Neuronal stem cell (in vitro differentiated cells): ENCODE measurements at places on chromosomes 2 and 18.

GRCh38 chr18:21389283-21389682, 147.3 kb downstream of the GREB1L start:
- DNase-seq = no peak

- DNase-seq = no peak
Observed at GRCh38 chr2:160278879-160279177, 78.8 kb upstream of the ITGB6 start.

GRCh38 chr2:85601771-85602475, 575 bp downstream of the TMEM150A start:
- DNase-seq = no peak

DNA sequence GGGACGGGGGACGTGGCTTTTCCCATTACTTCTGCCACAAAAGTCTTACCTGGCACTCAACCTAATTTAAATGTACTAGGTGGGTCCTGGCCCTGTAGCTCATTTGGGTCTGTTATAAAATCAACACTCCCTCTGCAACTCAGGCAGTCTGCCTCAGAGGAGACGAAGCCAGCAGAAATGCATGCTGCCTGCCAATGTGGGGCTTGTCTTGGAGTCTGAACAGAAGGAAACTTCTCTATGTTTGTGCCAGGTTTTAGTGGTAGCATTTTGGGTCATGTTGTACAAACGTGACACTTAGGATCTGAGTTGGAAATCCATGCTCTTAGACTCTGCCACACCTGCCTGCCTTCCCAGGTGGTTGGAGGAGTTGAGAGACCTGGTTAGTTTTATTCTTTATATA, 292.5 kb upstream of the FAM98A start:
- DNase-seq = no peak

GRCh38 chr2:30445266-30445821, 1.7 kb upstream of the LCLAT1 start:
- DNase-seq = no peak

DNA sequence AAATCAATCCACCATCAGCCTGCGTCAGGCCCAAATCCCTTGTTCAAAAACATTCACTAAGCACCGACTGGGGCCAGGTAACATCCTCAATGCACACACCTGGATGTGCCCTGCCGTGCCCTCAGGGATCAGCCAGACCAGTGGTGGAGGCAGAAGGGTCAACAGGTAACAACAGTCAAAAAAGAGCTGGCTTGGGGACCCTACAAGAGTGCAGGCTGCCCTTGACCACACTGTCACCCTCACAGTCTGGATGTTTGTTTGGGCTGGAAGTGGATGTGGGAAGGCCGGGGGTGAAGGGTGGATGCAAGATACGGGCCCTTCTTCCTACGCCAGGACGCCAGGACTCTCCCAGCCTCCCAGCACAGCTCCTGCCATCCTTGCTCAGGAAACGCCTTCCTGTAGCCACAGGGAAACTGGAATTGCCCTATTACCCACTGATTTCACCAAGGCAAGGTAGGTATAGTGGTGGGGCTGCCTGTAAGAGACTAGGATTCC, 2.7 kb downstream of the BIN1 start:
- DNase-seq = no peak

GRCh38 chr2:128317181-128317898, 1.3 kb downstream of the HS6ST1 start:
- no peak for DNase-seq

DNA sequence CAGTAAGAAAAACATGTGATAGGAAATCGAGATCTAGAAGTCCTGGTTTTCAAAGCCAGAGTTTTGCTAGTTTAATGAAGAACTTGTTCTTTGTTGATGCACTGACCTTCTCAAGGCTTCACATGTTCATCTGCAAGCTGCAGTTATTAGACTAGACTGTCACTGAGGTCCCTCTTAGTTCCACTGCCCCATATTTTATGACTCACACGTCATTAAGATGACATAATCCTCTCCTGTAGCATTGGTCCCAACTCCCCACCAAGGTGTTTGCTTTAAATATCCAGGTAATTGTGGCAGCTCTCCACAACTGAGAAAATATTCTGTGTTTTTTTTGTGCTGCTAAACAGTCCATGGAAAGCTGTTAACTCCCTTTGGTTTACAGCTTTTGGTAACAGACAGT, 149.7 kb downstream of the MREG start:
- DNase-seq = no peak

DNA sequence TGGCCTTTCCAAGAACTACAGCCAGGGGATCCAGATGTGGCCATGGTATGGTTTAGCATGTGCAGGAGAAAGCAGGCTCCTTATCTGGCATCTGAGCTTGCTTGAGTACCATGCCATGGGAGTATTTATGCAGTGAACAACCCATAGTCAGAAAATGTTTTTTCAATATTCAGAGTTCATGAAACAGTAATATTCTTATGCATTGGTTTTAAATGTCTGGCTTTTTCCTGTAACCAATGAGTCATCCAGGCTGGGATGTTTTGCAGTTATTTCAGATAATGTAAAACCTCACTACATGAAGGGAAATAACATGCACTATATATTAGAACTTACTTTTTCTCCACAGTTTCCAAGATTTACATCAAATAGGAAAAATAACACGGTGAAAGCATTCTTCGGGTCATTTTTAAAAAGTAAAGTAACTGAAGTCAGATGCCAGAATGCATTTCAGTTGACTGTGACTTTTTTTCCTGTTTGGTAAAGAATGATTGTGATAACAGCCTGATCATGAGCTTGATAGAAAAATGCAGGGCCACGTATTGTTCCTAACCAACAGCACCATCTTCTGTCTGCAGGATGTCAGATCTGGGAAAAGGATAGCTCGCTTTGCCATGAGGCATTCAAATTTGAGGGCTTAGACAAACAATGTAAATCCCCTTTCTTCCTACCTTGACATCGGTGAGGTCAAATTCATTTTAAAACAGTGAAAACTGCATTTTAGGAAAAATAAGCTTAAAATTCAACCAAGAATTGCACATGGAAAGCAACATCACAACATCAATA, 152.8 kb downstream of the DSC3 start:
- peak; percentile 40 for DNase-seq

- DNase-seq = no peak
Observed at GRCh38 chr2:65026154-65026553, 30.1 kb upstream of the CEP68 start.

- DNase-seq = no peak
Observed at GRCh38 chr2:224405841-224406370, 4.0 kb upstream of the FAM124B start.

GRCh38 chr2:99461828-99462483, 27.9 kb downstream of the REV1 start:
- no peak for DNase-seq

DNA sequence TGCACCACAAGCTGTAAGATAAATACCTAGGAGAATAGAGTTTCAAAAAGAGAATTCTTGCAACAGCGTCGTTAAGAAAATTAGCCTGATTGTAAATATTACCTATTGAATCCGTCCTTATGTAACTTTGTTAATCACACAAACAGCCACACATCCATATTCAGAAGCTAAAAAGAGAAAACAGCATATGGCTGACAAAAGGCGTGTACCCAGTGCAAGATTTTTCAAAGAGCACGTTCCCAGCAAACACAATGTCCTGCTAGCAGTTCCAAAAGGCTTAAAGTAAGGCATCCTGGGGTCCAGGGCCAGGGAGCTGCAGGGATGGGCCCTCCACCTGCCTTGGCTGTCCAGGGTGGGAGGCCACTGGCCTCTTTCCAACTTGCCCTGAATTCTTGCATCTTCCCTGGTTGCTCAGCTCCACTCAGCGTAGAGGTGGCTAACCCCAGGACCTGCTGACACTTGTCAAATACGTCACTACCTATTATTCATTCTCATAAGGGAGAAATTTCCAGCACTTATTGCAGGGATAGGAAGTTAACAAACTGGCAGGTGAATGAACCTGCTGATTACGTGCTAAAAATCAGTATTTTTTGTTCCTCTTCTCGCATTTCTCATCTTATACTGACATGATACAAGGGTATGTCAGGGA, 102.1 kb upstream of the NEDD4L start:
- no peak for DNase-seq

DNA sequence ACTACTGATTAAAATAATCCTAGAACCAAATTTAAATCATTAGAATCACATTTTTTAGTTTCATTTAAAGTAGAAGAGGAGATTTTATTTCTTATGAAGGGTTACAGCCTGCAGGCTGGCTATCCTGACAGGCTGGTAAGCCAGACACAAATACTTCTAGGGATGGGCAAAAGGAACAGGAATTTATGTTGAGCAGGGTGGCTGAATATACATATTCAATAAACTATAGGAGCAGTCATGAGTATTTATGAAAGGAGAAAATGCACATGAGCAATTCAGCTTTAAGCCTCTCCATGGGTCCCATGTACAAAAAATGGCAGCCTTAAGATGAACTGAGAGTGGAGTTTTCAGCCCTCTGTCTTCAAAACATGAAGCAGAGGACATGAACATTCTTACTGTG, 182.4 kb downstream of the CTNNA2 start:
- DNase-seq = no peak

- peak; percentile 14 for DNase-seq
Observed at GRCh38 chr2:192194265-192194865, 368 bp downstream of the TMEFF2 start.

DNA sequence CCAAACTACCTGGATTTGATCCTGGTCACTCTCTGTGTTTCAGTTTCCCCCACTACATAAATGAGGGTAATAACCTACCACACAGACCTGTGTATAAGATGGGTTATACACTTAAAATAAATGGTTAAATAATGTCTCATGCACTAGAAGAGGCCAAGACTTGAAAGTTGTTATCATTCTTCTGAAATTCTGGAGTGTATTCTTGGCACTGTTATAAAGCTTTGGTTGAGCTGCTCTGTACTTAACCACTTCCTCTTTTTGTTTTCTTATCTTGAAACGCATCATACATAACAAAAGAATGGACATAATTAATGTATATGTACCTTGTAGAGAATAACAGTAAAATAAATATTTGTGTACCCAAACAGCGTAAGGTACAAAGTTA, 281.0 kb downstream of the AFF3 start:
- no peak for DNase-seq

GRCh38 chr2:113376253-113376912, 61.1 kb upstream of the ZNG1B start:
- DNase-seq = no peak

GRCh38 chr2:177244244-177244771, 20.2 kb downstream of the NFE2L2 start:
- no peak for DNase-seq

GRCh38 chr2:66667301-66667700, 232.4 kb downstream of the MEIS1 start:
- no peak for DNase-seq

DNA sequence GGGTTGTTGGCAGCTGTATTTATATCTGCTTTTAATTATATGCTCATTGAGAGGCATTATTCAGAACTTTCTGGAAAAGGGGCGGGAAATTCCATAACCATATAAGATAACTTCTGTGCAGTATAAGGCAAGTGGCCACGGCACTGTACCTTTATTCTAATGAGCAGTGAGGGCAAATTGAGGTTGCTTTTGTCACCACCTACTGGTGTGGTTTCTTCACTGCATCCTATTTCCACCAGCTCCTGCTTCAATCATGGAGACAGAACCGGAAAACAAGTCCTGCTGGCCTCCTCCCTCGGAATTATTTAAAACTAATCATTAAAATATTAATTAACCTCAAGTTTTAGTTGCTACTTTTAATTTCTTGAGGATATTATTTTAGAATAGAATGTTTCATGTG, 759.4 kb downstream of the CBLN2 start:
- no peak for DNase-seq

GRCh38 chr2:177812713-177813396, 259.7 kb downstream of the PDE11A start:
- no peak for DNase-seq

- no peak for DNase-seq
Observed at GRCh38 chr2:46025081-46025480, 272.1 kb upstream of the EPAS1 start.

DNA sequence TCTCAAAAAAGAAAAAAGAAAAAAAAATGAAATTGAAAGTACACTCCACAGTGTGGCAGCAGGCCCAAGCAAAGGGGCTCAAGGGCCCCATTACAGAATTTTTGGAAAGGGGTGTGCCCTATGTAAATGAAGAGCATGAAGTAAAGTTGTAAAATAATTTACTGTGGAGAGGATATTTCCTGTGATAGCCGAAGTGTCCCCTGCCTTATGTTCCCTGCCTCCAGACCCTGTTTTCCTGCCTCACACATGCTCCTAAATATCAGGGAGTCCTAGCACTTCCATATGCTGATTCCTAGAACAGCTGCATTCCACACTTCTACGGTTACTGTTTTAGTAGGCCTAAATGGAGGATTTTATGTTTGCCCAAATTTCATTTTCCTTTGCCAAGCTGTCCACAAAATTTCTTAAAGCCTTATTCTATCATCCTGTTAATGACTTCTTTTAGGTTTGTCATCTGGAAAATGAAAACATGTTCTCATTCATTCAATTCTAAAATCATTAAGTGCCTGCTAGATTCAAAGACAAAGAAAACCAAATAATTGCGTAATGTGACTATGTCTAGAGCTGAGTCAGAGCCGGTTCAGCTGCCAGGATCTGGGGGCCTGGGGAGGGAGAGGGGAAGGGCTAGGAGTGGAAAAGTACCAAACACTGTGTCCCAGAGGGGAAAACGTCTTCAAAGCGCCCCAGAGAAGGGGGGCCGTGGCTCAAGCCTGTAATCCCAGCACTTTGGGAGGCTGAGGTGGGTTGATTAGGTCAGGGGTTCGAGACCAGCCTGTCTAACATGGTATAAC, 25.9 kb upstream of the IMPA2 start:
- no peak for DNase-seq

GRCh38 chr2:188456114-188456909, 164.6 kb downstream of the GULP1 start:
- no peak for DNase-seq

GRCh38 chr18:5982332-5982731, 87.0 kb upstream of the TMEM200C start:
- DNase-seq = no peak

DNA sequence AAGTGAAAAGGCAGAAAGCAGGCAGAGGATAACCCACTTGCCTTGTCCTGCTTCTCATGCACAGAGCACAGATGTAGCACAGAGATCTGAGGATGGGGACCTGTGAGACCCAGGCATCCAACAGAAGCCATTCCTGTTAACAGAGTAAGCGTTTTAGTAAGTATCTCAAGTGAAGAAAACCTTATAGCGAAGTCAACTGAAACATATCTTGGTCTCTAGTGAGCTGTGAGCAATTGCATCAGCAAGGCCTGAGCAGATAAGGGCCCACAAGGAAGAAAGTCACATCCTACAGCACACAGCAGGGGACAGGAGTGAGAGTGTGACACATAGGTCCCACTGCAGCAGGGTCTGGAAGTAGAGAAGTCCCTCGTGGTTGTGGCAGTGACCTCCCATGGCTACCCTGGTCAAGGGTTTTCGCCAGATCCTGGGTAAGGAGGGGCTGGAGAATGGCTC, 248.7 kb upstream of the TNP1 start:
- DNase-seq = no peak

GRCh38 chr2:206867006-206867405, 72.3 kb upstream of the CPO start:
- DNase-seq = no peak

DNA sequence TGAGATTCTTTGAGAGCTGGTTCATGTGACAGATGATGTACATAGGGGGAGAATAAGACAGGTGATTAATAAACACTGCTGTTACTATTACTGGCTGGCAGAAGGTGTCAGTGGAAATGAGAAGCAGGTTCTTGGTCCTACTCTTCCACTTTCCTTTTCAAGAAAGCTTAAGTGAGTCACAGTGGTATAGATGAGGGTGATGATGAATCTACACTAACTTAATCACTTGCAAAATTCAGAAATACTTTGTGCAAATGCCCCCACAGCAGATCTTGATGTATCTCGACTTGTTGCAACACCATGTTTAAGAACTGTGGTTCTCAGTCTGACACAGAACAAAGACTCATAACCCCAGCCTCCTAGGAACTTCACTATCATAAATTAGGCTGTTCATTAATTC, 35.9 kb upstream of the MGAT5 start:
- DNase-seq = no peak
